ENCODE measurements at places on chromosomes 1 and 21.

DNA sequence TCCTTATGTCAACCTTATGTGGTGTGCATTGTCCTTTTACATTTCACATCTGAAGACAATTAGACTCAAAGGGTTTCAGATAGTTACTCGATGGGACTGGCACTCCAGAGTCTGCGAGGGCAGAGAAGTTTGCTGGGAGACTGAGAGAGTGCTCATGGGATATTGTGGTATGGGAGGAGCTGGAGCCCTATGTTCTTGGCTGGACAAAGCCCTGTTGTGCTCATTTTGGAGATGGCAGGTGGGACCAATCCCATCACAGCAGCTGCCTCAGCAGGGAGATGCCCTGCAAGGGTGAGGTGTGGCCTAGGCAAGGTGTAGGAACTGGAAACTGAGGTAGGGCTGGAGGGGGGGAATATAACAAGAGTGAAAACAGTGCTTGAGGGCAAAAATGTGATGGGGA lies 43.5 kb upstream of the CRNN start:
- DNase-seq = no peak

DNA sequence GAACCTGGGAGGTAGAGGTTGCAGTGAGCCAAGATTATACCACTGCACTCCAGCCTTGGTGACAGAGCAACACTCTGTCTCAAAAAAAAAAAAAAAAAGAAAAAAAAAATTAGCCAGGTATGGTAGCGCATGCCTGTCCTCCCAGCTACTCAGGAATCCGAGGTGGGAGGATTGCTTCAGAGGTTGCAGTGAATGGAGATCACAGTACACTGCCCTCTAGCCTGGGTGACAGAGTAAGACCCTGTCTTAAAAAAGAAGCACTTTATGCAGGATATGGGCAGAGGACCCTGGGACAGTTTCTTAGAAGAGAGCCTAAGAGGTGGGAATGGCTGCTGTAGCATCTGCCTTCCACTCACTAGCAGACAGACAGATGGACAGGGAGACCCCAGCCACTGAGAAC lies 23.0 kb downstream of the IQGAP3 start:
- DNase-seq = no peak

DNA sequence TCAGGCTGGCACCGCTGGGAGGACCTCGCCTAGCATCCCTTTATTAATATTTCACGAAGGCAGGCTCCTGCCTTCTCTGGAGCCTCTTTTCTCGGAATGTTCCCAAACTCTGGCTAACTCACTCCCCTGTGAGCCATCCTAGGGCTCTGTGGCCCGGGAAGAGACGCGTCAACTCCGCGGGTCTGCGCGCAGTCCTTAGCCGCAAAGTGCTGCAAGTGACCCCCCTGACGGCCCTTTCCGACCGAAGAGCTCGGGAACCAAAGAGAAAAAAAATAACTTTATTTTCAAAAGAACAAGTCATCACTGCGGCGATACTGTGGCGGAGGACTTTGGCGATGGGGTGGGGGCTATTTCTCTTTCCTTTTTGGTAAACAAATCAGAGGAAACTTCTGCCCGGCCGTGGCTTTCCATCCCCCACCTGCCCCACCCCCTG lies 14.6 kb downstream of the NR5A2 start:
- no peak for DNase-seq

DNA sequence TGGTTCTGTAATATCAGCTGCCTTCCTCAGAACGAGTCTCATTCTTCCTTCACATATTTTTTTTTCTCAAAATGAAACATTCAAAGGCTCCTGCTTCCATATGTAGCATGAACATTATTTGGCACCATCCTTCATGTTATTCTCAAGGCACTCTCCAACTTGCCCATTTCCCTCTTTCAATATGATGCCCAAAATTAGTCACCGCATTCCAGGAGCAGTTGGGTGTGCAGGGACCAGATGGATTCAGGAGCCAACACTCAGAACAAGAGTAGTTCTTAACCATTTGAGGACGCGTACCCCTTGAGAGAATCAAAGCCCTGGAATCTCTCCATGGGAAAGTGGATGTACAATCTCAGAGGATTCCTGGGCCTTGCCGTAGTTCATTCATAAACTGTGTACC lies 50.3 kb downstream of the KCNK1 start:
- no peak for DNase-seq

DNA sequence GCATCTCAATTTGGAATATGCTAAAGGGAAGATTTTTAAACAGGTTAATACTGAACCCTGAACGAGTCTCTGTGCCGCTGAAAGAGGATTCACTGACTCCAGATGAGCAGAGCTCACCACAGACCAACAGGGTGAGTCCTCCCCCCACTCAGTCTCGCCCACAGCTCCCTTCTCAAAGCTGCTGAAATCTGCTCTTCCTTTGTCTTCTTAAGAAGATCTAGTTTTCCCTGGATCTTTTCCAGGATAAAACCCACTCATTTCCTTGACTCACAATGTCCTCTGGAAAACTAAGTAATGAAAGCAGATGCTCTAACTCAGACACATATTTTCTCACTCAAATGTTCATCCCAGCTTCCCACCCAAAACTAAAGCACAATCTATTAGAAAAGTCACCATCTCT lies 447.0 kb upstream of the PKN2 start:
- DNase-seq = no peak

GRCh38 chr1:30818568-30819243 lies 61.1 kb upstream of the LAPTM5 start:
- no peak for DNase-seq

DNA sequence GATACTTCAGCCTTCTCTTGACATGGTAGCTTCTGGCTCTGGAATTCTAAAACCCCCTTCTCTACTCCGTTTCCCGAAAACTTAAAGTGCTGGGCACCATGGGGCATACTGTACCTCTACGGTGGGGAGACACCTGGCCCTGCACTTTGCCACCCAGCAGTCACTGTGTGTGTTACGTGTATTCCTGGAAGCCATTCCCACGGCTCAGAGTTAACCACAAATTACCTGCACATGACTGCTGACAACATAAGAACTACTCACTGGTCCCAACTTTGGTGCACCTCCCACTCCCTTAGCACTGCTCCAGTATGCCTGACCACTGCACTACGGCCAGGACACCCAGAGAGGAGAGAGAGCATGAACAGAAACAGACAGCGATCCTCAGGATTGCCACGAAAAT lies 29.4 kb upstream of the TMPRSS2 start:
- no peak for DNase-seq

DNA sequence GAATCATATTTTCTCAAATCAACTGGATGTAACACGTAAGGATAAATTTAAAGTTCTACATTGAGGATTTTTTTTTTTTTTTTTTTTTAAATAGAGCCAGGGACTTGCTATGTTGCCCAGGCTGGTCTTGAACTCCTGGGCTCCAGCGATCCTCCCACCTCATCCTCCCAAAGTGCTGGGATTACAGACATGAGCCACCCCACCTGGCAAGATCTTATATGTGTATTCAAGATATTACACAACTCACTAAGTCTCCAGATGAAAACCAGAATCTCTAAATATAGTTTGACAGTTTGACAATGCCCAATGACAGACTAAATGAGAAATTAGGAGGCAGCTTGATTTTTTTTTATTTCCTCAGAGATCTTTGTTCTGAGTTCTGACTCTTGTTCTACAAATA lies 6.8 kb downstream of the YY1AP1 start:
- DNase-seq = no peak

GRCh38 chr1:208110296-208110695 lies 133.9 kb downstream of the PLXNA2 start:
- no peak for DNase-seq

- DNase-seq = peak; percentile 74
Observed at GRCh38 chr1:152001631-152002584, 8.2 kb upstream of the S100A10 start.

GRCh38 chr1:88961647-88962275 lies 30.7 kb downstream of the KYAT3 start:
- DNase-seq = no peak

Measured in progenitor cell of endocrine pancreas (in vitro differentiated cells).